ENCODE measurements at places on chromosomes 12 and 14.

GRCh38 chr12:108630481-108631207 is 3.0 kb downstream of the SELPLG start:
- no peak for DNase-seq

DNA sequence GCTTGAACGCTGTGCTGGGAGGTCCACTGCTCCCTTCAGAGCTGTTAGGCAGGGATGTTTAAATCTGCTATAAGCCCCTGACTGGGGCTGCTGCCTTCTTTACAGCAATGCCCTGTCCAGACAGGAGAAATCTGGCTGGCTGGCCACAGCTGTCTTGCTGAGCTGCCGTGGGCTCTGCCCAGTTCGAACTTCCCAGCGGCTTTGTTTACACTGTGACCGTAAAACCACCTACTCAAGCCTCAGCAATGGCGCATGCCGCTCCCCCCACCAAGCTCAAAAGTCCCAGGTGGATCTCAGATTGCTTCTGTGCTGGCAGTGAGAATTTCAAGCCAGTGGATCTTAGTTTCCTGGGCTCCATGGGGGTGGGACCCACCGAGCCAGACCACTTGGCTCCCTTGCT is 35.8 kb downstream of the CKAP4 start:
- DNase-seq: no peak

GRCh38 chr12:120922279-120922678 is 18.1 kb upstream of the SPPL3 start:
- no peak for DNase-seq

DNA sequence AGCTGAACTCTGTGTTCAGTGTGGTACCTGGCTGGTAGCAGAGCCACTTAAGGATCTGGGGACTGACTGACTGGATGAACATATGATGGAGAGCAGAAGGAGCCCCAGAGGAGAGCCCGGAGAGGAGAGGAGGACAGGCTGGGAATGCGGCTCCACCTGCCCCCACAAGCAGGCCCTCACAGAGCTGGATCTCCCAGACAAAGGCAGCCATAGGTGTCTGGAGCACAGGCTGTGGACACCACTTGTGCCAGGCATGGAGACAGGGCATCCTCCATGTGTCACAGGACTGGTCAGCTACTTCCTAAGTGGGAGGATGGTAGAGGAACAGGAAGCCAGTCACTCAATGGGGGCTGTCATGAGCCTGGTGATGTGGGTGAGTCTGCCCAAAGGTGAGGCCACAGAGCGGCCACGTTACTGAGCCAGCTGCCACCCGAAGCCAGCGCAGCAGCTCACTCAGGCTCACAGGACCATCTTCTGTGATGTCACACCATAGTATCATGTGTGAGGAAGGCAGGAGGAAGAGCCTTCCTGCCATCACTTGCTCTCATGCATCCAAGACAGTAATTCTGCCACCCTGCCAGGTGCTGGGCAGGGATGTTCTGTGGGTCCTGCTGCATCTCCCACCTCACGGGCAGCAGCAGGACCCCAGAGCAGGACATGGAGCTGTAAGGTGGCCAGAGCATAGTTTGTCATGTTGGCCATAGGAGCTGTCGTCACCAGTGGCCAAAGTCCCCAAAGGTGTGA is 72.1 kb downstream of the PRIMA1 start:
- DNase-seq: no peak

GRCh38 chr12:77681726-77682125 is 149.0 kb upstream of the NAV3 start:
- no peak for DNase-seq

- DNase-seq: no peak
Observed at GRCh38 chr14:104216457-104216856, 78.1 kb downstream of the KIF26A start.

GRCh38 chr12:20438299-20438779 is 70.0 kb downstream of the PDE3A start:
- no peak for DNase-seq

DNA sequence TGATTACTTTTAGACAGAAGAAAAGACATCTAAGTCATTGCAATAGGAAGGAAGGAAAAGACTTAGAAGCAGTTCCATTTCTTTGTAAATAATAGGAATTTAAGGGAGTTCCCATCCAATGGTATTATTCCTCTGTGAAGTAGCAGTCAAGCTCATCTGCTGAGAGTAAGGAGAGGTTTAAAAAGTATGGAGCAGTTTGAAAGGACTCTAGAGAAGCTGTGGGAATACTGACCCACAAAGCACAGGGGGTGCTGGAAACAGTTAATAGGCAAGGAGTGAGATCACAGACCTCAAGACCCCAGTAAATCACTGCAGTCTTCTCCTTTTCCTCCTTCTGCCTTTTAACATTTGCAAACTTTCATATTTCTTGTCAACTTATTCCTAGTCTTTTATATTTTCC is 428.5 kb downstream of the ADAMTS20 start:
- no peak for DNase-seq

GRCh38 chr12:97209997-97210396 is 252.6 kb upstream of the RMST start:
- DNase-seq: no peak

DNA sequence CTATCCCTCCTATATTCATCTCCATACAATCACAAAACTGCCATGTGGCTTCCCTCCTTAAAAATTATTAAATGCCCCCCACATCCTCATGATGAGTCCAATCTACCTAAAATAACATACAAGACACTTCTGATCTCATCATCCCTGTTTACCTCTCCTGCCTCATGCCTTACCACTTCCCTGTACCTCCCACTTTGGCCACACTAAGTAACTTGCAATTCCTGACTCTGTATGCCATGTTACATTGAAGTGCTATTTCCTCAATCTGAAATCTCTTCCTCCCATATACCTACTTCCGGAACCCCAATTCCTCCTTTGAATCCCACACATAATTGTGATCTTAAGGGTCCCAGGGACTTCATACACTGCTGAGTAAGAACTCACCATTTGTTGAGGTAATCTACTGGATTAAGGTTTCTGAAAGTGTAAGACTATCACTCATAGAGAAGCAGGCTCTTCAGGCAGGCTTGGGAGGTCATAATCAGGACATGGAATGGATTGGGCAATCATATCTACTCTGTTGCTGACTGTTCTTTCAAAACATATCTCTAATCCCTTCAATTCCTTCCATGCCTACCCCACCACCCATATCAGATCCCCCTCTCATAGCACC is 117.6 kb upstream of the PLEKHG7 start:
- no peak for DNase-seq

DNA sequence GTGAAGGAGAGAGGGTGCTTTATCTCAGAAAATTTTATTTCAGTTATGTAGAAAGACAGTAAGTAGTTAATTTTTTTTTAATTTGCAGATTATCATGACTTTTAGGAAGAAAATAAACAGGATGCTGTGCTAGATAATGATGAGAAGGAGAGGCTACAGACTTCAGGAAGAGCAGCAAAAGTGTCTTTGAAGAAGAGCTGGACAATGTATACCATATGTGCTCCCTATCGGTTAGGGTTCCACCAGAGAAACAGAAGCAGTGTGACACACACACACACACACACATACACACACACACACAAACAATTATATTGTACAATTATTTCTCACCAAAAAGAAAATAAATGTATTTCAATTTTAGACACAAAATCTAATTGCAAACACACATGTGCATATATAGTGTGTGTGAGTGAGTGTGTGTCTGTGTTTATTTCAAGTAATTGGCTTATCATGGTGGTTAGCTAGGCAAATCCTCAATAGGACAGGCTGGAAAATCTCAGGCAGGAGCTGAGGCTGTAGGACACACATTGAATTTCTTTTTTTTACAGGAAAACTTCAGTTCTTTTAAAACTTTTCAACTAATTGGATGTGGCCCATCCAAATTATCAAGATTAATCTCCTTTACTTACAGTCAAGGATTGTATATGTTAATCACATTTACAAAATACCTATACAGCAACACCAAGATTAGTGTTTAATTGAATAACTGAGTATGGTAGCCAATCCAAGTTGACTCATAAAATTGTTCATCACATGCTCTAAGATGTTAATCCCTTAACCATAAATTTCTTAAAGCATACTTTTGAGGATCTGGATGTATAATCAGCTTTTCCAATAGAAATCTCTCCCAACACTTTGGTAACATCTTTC is 235.8 kb upstream of the DCN start:
- no peak for DNase-seq

- DNase-seq: no peak
Observed at GRCh38 chr12:92871116-92871515, 58.0 kb downstream of the EEA1 start.

DNA sequence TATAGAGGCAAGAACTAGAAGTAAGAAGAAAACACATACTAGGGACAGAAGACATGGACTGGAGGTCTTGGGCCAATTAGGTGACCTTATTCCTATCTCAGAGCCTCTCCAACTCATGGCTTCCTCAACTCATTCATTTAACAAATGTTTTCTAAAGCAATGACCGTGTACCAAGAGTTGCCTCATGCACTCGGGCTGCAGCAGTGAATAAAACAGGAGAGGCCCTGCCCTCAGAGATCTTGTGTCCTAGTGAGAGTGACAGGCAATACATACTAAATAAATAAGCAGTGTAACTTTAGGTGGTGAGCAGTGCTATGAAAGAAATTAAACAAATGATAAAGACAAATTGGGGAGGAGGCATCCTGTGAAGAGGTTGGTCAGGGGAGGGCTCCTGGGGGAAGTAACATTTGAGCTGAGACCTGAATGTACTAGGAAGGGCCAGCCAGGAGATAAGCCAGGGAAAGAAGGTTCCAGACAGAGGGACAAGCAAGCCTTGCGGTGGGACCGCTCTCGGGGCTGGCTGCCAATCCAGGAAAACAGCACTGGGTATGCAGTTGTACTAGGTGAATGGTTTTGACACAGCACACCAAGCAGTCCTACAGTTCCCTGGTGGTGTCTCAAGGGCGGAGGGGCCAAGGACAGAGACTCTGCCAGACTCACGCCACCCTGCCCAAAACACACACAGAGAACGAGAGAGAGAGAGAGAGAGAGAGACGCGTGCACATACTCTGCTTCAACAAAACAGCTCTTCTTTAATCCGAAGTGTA is 1.3 kb downstream of the NINJ2 start:
- DNase-seq: no peak

- DNase-seq: no peak
Observed at GRCh38 chr12:3005736-3006135, 46.5 kb downstream of the TEAD4 start.

- DNase-seq: no peak
Observed at GRCh38 chr12:2273288-2273687, 220.5 kb downstream of the CACNA1C start.
